ENCODE measurements at places on chromosomes 3 and 15.

DNA sequence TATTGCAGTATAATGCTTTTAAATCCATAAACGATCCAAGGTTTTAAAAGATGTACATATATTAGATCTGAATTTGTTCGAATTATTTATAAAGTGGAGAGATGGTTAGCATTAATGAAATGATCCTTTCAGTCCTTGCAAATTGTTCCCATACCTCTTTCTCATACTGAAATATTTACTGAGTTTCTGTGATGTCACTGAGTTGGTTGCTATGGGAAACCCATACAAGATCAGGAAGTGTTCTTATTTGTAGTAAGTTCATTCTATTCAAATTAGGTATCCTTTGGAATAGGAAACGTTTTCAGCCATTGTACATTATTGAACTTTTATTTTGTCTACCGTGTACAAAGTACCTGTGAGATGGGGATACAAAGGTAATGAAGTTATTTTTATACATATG lies 73.2 kb upstream of the CHL1 start:
- no peak for DNase-seq

DNA sequence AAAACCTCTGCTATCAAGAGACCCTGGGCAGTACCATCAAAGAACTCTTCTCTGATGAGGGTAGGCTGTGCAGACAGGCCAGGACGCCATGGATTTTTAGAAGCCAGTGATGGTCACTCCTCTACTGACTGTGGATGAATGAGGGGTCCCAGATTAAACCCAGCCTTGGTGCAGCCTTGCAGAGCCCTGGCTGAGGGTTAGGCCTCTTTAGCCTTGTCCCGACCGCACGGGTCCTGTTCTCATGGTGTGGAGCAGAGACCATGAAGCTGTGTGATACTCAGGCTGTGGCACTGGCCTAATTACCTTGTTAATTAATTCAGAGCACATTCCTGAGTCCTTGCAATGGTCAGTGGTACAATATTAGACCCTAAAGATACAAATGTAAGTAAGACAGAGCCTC lies 71.7 kb downstream of the FBN1 start:
- no peak for DNase-seq

GRCh38 chr3:42841332-42841731 lies 32.1 kb downstream of the ACKR2 start:
- DNase-seq, result no peak

GRCh38 chr15:34336991-34337556 lies 507 bp downstream of the SLC12A6 start:
- no peak for DNase-seq

DNA sequence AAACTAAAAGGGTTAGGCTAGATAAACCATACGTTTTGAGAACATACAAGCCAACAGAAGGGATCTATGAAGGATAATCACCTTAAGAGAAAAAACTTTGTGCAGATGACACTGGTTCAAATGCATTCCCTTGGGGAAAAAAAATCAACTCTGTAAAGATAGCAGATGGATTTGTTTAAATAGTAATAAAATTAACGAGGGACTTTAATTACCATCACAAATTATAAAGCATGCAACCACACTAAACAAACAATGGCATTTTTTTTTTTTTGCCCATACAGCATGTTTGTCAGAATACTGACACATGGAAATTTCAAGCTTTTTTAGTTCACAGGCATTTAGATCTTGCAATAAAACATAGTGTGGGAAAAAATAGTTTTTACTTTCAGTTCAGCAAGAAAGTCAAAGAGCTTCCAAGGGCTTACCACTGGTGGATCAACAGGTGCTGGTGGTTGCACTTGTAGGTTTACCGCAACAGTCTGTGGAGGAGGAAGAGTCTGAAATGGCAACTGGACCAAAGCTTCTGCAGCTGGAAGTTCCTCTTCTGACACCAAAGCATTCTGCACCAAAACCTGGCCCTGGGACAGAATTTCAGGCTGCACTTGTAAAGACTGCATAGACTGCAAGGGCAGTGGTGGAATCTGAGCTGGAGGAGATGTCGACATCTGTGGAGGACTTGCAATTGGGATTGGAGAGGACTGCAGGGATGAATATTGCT lies 53.1 kb downstream of the PHC3 start:
- no peak for DNase-seq

DNA sequence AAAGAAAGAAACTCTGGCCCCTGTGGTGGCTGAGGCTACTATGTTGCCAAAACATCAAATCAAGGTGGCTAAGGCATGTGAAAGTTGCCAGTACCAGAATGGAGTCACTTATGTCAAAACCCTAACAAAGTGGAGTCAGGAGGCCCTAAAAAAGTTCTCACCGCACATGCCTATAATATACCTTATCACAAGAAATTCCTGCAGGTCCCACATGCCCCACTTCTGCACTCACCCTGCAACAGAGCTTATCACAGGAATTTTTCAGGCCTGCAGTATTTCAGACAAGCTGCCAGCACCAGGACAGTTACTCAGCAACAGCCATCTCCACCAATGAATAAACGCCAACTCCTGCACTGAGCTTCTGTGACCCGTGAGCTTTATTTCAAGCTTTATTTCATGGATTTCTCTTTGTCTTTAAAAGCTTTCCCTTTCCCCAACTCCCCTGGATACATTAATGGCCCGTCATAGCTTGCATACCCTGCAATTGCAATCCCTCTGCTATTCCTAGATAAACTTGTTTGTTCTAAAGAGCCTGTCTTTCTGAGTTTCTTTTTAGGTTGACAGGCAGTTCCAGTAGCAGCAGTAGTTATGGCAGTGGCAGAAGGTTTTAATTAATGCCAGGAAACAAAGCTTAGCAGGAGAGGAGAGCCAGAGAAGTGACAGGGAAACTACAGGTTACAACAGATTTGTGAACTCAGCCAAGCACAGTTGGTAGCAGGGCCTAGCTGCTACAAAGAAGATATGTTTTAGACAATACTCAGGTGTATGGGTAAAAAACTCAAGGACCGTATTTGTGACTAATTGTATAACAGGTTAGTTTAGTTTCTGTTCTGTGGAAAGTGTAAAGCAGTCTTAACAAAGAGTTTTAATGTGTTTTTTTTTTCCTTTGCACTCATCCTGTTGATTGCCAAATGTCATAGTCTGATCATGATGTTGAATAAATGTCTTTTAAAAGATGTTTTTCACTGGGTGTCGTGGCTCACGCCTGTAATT lies 15.9 kb upstream of the TMEM42 start:
- DNase-seq, result no peak
